ENCODE measurements at places on chromosomes 12 and 14.

DNA sequence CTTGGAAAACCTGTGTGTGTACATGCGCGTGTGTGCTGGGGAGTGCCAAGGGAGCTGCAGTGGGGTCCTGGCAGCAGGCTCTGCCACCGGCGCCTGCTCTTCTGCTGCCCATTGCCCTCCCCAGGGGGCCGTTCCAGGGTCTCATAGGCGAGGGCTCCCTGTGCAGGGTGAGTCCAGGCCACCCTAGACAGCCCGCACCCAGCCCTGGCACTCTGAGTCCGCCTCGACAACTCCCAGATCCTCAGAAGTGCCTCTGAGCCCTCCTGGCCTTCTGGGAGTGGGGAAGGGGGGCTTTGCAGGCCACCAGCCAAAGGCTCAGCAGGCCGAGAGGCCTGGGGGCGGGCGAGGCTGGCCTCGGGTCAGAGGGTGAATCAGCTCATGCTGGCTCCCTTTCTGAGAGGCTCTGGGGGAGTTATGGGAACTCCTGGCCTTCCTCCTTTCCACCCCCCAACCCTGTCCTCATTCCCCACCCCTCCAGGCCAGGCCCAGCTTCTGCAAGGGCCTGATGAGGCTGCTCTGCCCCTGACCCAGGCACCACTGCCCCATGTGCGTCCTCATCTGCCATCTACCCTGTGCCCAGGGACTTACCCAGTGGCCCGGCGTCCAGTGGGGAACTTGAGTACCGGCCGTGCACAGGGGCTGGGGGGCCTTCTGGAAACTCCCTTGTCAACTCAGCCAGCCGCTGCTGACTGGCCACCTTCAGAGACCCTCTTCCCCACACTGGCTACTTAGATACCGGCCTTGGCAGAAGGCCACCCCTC is 2.1 kb upstream of the TEDC1 start:
- no peak for DNase-seq

GRCh38 chr12:123036466-123037285 is 56.2 kb downstream of the ARL6IP4 start:
- DNase-seq: no peak

- peak; percentile 95 for DNase-seq
Measured at GRCh38 chr12:127588249-127588648, 678.7 kb upstream of the TMEM132C start.

- DNase-seq: peak; percentile 36
Measured at GRCh38 chr12:48037267-48037915, 33.1 kb upstream of the COL2A1 start.

GRCh38 chr12:95325501-95325900 is 107.9 kb downstream of the VEZT start:
- no peak for DNase-seq

DNA sequence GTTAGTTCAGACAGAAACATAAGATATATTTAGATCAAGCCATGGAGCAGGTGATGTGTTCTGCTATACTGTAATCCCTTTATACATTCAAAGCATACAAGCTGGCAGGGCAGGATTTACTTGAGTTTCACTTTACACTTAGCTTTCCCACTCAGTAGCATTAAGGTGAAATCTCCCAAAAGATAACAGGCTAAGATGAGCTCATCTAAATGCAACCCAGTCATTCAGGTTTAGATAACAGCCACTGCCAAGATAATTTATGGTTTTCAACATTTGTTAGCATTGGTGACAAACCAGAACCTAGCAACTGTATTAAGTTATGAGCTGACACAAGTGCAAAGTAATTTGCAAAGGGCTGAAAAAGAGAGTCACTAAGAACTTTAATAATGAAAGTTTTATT is 925.1 kb upstream of the ATXN7L3B start:
- no peak for DNase-seq

Measured in AG10803 (cell line).